ENCODE measurements at places on chromosomes 2 and 18. TPM values are rescaled to one million over a fixed set of nuclear protein-coding genes. Genes with fewer than 3 reads are reported as not detected.

Gene PLB1
- 1.0 TPM for total RNA-seq

Gene LINC00305
- not detected for total RNA-seq

Gene LTBP1
- total RNA-seq, result 78.8 TPM

Gene NEURL3
- total RNA-seq, result not detected

Gene HOXD13
- total RNA-seq, result under 0.01 TPM

Gene RAPH1
- 42.8 TPM for total RNA-seq

Gene KYNU
- 1.0 TPM for total RNA-seq

Gene HRH4
- total RNA-seq, result not detected

Gene SCN9A
- total RNA-seq, result 14.1 TPM

Gene LYPD6B
- total RNA-seq, result 0.52 TPM

Gene OR6B2
- not detected for total RNA-seq

Gene GREB1L
- total RNA-seq, result 12.5 TPM

Gene CXCR4
- total RNA-seq, result 29.2 TPM

Gene TRPM8
- not detected for total RNA-seq

Gene BCL11A
- 4.2 TPM for total RNA-seq

Gene FKBP7
- 35.0 TPM for total RNA-seq

Gene CAPN10
- 12.0 TPM for total RNA-seq

Gene TTC21B
- total RNA-seq, result 50.1 TPM

Gene CDK15
- total RNA-seq, result 0.52 TPM

Gene CCDC148
- 0.52 TPM for total RNA-seq

Gene KCNG2
- 0.52 TPM for total RNA-seq

Gene EIF2AK3
- 24.0 TPM for total RNA-seq

Gene CABYR
- 3.1 TPM for total RNA-seq

Gene FNDC4
- total RNA-seq, result 5.2 TPM

Gene ACVR1
- total RNA-seq, result 18.8 TPM

Gene RPL37A
- 7,363 TPM for total RNA-seq

Gene AAK1
- total RNA-seq, result 17.7 TPM

Gene LYPD1
- 4.2 TPM for total RNA-seq

Gene LONRF2
- total RNA-seq, result 1.0 TPM

Gene HOXD10
- total RNA-seq, result 0.52 TPM

Gene TMEFF2
- 6.3 TPM for total RNA-seq

Gene TUBB8B
- total RNA-seq, result not detected

Gene CLK1
- 99.2 TPM for total RNA-seq

Gene VAMP5
- 17.7 TPM for total RNA-seq

Gene SLC23A3
- total RNA-seq, result 0.52 TPM

Gene SERPINB3
- not detected for total RNA-seq

Gene ALK
- 0.52 TPM for total RNA-seq

Gene PRSS56
- 1.0 TPM for total RNA-seq

Gene GALNT13
- total RNA-seq, result under 0.01 TPM

Gene C1GALT1C1L
- total RNA-seq, result 1.0 TPM

Gene PID1
- total RNA-seq, result 25.1 TPM

Gene RGPD8
- total RNA-seq, result 18.3 TPM

Gene LHCGR
- 4.2 TPM for total RNA-seq

Gene SERPINB10
- total RNA-seq, result 1.0 TPM

Gene SERPINB8
- 1.0 TPM for total RNA-seq

Gene GAREM2
- total RNA-seq, result 1.0 TPM

Gene TRABD2A
- total RNA-seq, result 1.0 TPM

Gene ARHGAP15
- 33.9 TPM for total RNA-seq

Gene CIDEA
- 2.1 TPM for total RNA-seq

Gene NT5C1B
- total RNA-seq, result not detected

Gene LIMS3
- total RNA-seq, result 1.6 TPM

Gene MLPH
- not detected for total RNA-seq

Gene DUSP2
- 4.2 TPM for total RNA-seq

Gene ANKRD44
- total RNA-seq, result 26.6 TPM

Gene IMP4
- 32.9 TPM for total RNA-seq

Gene RAB17
- total RNA-seq, result 1.0 TPM

Gene SERPINB5
- total RNA-seq, result not detected

Gene OSR1
- 10.4 TPM for total RNA-seq

Gene CPLX4
- total RNA-seq, result not detected
